Large intestine (tissue), 12 donors: ENCODE measurements at places on chromosomes 16 and 17.
A peak's percentile ranks its signal among the peaks of the same experiment; 100 is the strongest.

DNA sequence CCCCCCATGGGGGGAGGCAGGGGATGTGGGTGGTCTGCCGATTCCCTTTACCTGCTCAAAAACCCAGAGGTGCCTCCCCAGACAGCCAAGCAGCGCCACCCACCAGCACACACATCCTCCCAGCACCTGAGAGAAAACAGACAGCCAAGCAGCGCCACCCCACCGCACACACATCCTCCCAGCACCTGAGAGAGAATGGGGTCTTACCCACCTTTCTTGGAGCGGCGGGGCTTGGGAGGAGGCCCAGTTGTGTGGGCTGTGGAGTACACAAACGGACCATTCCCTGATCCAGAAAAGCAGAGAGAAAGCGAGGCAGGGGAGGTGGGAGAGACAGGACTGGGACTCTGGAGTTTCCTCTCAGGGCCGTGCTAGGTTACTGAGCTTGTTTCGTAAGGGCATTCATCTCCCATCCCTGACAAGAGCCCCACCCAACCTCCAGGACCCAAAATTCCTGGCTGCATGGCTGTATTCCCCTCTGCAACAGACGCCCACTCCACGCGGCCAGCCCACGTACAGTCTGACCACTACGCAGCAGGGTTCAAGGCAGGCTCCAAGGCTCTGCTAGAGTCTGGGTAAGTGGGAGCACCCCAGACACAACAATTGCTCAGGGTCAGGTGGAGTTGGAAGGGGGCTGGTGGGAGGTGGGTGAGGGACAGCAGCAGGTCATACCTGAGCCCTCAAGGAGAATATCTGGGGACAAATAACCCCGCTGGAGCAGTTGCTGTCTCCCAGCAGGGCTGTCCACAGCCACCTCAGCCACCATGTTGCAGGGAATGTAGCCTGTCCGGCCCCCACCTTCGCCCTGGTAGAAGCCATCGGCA is 22.3 kb downstream of the TSPOAP1 start:
- DNase-seq: no peak

GRCh38 chr16:19502395-19503131 is 19.3 kb downstream of the GDE1 start:
- peak; percentile 68 for DNase-seq

DNA sequence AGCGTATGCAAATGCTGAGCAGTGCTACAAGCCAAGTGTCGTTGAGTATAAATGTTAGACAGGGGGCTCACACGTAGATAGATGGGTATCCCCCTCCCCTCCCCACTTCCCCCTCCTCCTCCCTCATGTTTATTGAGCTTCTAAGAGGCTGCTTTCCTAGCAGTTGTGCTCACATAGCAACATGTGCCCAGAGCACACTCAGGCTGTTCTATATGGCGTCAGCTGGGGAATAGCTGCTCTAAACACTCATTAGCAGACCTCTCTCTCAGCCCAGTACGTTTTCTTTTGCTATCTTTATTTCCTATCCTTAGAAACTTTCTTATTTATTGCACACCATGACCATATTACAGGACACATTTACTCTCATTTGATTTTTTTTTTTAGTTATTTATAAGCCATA is 1.8 kb downstream of the KCNJ2 start:
- no peak for DNase-seq

DNA sequence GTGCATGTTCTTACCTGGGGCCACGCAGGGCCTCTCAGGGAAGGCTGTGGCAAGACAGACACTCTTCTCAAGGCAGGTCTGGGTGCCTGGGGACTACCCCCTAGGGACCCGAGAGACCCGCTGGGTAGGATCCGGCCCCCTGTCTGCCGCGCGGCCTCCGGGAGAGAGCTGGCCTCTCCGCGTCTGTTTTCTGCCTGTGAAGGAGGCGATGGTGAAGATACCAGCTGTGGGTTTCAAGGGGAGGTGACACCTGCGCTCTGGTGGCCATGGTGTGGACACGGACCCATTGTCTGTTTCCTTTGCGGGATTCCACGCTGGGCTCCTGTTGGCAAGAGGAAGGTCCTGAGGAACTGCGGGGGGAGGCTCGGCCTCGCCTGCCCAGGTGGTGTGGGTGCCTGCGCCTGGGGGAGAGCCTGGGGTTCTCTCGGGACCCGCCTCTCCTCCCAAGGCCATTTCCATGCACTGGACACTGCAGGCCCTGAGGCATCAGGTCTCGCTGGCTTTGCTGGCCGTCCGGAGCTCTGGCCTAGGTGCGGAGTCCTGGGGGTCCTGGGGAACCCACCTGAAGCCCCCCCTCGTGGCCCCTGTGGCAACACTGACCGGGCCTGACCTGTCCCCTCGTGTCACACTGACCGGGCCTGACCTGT is 12.2 kb upstream of the METRNL start:
- DNase-seq: no peak

DNA sequence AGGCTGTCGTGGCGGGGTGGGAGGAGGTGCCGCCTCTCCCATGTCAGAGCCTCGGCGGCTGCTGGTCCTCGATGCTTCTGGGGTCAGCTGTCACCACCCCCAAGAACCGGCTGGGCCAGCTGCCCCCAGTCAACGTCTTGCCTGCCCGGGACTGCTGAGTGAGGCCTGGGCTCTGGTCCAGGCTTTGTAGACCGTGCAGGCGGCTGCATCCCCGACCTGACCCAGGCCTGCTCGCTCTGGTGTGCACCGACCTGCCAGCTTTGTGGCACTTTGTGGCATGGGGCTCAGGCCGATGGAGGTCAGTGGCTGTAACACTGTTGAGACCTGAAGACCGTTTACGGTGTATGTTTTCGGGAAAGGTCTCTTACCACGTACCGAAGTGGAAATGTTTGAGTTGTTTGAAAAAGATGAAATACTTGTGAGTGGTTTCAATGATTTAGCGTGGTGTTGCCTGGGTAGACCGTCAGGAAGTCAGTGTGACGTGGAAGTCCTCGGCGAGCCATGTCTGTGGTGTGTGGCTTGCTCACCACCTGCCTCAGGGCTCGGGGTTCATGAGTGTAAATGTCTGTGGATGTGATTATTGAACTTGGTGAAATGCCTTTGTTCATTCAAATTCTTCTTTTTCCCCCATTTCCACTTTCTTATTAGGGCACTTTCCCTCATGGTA is 53.2 kb upstream of the ZNF750 start:
- DNase-seq: no peak

- no peak for DNase-seq
Observed at GRCh38 chr16:50941681-50942080, 199.8 kb downstream of the CYLD start.

DNA sequence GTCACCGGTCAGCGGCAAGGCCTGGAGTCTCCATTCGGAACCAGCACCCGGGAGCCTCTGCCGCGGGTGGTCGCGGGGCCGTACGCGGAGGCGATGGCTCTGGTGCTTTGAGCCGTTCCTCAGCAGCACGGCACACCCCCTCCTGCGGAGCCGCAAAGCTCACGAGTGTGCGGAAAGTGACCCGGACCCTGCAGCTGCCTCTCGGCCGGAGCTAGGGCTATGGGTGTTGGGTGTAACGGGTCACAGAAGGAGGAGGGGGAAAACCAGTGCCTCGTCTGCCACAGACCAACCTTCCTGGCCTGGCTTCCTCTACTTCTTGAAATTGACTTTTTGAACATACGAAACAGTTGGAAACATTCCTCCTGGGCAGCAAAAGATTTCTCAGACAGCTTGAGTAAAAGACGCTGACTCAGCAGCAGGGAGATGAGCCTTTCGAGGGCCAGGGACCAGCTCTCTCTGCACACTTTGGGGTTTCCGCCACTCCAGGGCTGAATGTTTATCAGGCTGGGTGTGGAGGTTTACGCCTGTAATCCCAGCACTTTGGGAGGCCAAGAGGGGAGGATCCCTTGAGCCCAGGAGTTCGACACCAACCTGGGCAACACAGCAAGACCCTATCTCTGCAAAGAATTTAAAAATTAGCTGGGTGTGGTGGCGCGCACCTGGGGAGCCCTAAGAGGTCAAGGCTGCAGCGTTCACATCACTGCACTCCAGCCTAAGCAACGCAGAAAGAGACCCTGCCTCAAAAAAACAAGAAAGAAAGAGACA is 26.4 kb upstream of the PITPNA start:
- no peak for DNase-seq

DNA sequence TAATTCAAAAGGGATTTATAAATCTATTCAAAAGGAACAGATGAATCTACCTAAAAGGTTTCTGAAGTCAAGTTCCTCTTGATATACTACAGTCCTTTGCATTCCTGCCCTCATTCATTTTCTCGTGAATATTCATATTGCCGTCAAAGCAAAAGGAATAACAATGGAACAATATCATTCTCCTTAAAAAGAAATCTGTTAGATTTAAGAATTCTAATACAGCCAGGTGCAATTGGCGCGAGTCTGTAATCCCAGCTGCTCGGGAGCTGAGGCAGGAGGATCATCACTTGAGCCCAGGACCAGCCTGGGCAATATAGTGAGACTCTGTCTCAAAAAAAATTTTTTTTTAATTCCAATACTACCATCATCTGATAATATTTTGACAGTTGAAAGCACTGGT is 130.3 kb downstream of the BRIP1 start:
- no peak for DNase-seq

- peak; percentile 58 for DNase-seq
Observed at GRCh38 chr16:14013571-14014283, 57.4 kb upstream of the MRTFB start.

GRCh38 chr17:77455111-77455890 is 314.5 kb downstream of the SEC14L1 start:
- DNase-seq: no peak

DNA sequence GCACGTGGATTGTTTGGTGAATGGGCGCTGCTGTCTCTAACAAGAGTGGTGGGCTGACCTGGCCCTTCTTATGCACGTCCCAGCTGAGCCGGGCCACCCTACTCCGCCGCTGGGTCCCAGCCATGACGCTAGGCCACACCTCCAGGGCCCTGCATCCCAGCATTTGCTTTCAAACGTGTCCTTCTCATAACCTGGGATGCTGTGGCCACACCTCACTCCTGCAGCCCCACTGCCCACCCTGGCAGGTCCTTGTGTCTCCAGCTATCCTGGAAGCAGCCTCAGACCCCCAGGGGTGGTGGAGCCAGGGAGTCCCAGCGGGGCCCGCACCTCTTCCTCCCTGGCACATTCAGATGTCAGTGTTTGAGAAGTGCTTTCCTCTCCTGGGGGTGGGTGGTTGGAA is 168.6 kb downstream of the IRF8 start:
- no peak for DNase-seq

GRCh38 chr17:50603340-50603739 is 31.3 kb upstream of the ABCC3 start:
- no peak for DNase-seq

DNA sequence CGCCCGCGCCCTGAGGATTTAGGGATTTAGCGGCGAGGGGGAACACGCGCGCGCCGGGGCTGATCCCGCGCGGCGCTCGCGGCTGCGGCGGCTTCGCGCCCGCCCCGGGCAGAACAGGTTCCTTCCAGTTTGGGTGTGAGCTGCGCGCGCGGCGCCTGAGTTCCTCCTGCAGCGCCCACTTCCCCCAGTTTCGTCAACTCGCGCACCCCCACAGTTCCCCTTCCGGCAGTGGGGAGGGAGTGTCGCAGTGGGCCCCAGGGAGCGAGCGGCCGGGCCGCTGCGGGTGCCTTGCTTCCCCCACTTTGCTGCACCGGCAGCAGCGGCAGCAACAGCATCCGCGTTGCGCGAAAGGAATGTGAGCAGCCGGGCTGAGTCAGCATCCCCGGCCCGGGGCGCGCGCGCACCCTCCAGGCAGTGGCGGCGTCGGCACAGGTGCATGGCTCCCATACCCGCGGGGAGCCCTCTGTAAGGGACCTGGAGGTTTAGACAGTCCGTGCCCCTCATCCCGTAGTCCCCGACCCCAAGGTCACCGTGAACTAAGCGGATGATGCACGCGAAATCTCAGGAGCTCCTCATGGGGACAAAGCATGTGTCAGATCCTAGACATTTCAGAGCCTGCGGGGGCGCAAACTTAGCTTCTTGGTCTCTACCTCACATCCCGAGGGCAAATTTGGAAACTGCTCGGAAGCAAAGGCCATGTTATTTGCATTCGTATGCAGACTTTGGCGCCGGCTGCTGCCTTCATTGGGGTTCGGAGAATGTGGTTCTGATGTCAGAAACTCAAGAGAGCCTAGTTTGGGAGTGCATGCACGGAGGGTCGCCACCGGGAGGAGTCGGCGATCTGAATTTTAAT is 767 bp downstream of the ARSG start:
- DNase-seq: peak; percentile 72

GRCh38 chr16:56354746-56355145 is 70.6 kb downstream of the AMFR start:
- no peak for DNase-seq
